CD4-positive, alpha-beta T cell treated with Interleukin-10 for 1 hour (primary cell): ENCODE measurements at places on chromosomes 12 and 14.
A peak's percentile ranks its signal among the peaks of the same experiment; 100 is the strongest.

- no peak for DNase-seq
Measured at GRCh38 chr14:100422556-100423316, 99.6 kb downstream of the SLC25A47 start.

DNA sequence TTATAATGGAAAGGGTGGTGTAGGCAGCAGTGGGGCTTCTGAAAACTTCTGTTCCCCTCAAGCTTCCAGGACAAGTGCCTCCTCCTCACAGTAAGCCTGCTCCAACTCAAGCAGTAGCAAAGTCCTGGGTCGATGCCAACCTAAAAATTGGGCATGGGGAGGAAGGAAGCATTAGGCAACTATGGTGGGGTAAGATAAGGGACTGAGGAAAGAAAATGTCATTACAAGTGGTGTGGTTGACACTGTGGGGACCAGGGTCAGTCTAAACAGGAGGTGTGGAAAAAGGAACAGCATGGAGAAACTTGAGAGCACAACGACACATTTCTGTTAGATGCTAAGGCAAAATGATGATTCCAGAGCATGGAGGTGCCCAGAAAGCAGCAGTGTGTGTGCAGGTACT is 34.9 kb downstream of the WIF1 start:
- DNase-seq, result no peak

DNA sequence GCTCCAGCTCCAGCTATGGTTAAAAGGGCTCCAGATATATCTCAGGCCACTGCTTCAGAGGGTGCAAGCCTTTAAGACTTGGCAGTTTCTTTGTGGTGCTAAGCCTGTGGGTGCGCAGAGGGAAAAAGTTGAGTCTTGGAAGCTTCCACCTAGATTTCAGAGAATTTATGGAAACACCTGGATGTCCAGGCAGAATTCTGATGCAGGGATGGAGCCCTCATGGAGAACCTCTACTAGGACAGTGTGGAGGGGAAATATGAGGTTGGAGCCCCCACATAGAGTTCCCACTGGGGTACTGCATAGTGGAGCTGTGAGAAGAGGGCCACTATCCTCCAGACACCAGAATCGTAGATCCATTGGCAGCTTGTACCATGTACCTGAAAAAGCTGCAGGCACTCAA is 69.9 kb downstream of the SDR9C7 start:
- no peak for DNase-seq

- no peak for DNase-seq
Measured at GRCh38 chr12:19298836-19299605, 140.3 kb upstream of the AEBP2 start.

DNA sequence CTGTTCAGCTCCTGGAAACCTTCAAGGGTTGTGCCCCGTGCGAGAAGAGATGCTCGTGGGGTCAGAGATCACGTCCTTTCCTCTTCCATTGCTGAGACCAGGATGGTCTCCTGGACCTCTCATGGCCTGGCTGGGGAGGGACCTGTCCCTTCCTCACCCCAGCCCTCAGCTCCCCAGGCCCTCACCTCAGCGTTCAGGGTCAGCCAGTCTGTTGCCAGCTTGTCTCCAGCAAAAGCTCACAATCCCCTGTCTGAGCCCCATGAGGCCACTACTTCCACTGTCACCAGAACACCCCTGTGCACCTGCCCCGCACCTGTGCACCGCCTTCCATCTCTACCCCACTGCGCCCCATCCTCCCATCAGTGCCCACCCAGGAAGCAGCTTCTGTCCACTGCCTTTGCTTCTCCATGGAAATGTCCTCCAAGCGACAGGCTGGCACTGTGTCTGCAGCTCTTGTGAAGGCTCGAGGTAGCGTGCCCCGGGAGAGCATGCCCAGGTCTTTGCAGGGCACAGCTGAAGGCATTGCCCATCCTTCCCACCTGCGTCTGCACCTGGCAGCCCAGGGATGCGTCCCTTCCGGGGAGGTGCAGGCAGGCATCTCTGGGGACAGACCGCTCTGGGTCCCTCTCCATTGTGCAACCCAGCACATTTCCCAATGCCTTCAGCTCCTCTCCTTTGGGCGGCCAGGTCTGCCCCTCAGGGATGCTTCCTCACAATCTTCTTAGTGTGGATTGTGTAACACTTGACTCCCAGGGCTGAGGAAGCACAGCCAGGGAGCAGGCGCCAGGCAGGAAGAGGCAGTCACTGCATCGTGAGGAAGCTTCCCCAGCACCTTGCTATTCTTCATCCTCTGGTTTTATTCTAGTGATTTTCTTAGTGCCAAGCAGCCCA is 179.6 kb downstream of the ADGRD1 start:
- no peak for DNase-seq

DNA sequence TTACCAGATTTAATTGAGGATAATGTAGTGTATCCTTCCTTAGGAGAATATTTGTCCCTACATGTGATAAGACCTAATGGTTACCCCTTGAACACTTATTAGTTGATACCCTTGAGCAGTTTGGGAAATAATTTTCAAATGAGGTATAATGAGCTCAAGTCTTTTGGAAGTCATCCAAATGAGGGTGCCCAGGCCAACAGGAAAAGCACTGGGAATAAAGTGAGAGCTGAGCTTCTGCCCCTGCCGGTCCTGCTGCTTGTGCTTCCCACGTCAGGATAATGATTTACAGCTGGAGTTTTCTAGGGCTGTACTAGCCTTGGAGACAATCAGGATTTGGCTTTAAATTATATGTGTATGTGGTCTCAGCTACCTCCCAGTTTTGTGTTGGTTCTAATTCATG is 178.8 kb upstream of the FRMD6 start:
- DNase-seq, result no peak

DNA sequence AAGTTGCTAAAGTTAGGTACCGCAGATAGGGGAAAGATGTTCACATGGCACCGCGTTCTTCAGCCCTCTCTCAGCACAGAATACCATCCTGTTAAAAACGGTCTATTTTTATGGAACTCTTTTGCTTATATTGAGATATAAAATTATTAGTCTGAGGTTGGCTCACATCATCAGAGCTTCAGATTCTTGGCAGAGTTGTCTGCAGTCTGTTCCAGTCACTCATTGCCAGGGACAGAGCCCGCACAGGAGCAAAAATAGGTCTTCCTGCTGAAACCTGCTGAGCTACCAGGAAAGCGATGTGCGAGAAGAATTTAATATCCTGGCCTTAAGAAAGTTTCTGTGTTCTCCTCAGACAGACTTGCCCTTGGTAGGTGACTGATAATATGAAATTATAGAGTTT is 249.8 kb downstream of the VRK1 start:
- no peak for DNase-seq

GRCh38 chr14:95296966-95297365 is 22.7 kb downstream of the CLMN start:
- no peak for DNase-seq

GRCh38 chr12:128450810-128451209 is 183.8 kb downstream of the TMEM132C start:
- no peak for DNase-seq

DNA sequence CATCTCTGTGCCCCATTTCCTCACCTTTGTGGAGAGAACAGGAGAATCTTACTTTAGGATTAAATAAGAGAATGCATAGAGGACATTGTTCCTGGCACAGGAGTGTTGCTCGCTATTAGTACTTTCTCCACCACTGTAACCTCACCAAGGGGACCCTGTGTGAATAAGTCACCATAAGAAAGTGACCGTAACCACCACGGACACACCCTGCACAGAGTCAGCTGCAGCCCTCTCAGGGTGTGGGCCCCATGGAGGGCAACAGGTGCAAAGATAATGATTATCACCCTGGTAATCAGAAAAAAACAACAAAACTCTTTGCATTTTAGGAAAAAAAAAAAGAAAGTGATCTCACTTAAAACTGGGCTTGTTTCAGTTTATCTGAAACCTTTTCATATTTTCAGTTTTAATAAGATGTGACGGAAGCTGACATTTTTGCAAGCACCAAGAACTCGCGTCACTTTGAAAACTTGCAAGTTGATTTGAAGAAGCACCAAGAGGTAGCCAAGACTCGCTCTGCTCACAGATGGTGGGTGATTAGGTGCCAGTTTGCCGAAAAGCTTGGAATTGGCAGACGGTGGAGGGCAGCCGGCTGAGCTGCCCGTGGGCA is 87.0 kb upstream of the VRK1 start:
- DNase-seq, result no peak

GRCh38 chr14:95023886-95024285 is 133.4 kb downstream of the DICER1 start:
- no peak for DNase-seq

- no peak for DNase-seq
Measured at GRCh38 chr12:128337431-128338170, 70.6 kb downstream of the TMEM132C start.

- DNase-seq, result no peak
Measured at GRCh38 chr12:57844709-57845477, 1.6 kb downstream of the CTDSP2 start.

DNA sequence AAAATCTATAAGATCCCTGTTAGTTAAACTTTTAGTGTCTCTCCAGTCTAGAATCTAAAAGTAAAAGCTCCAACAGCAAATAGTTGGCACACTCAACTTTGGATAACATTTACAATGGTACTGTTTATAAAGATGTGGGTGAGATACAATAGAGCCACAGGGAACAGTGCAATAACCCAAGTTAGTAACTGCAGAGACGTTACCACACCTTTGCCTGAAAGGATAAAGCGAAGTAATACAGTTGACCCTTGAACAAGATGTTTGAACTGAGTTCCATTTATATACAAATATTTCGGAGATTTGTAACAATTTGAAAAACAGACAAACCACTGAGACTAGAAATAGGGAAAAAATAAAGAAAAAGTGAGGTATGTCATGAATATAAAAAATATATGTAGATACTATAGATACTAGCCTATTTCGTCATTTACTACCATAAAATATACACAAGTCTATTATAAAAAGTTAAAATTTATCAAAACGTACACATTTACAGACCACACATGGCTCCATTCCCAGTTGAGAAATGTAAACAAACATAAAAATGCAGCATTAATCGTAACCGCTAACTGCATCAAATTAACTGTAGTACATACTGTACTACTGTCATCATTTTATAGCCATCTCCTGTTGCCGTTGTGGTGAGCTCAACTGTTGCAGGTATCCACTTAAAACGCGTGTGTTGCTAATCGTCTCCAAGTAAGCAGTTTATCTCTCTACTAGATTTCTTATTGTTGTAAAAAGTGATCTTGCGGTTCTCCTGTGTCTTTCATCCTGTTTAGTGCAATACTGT is 56.5 kb upstream of the HIF1A start:
- DNase-seq, result no peak

DNA sequence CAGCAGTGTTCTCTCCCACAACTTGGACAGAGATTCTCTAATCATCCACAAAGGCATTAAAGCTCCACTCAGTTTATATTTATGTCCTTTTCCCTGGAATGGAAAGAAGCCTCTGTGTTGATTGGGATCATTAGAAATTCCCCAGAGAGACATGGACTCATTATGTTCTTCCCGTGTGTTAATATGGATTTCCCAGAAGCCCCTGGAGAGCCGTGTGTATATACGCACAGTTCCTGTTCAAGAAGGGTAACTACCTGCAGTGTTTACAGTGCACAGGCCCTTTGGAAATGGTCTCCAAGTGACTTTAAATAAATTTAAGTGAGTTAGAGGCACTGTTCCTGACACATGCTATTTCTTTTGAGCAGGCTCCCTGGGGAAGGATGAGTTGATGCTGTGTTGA is 428.0 kb upstream of the TMTC1 start:
- DNase-seq, result no peak

DNA sequence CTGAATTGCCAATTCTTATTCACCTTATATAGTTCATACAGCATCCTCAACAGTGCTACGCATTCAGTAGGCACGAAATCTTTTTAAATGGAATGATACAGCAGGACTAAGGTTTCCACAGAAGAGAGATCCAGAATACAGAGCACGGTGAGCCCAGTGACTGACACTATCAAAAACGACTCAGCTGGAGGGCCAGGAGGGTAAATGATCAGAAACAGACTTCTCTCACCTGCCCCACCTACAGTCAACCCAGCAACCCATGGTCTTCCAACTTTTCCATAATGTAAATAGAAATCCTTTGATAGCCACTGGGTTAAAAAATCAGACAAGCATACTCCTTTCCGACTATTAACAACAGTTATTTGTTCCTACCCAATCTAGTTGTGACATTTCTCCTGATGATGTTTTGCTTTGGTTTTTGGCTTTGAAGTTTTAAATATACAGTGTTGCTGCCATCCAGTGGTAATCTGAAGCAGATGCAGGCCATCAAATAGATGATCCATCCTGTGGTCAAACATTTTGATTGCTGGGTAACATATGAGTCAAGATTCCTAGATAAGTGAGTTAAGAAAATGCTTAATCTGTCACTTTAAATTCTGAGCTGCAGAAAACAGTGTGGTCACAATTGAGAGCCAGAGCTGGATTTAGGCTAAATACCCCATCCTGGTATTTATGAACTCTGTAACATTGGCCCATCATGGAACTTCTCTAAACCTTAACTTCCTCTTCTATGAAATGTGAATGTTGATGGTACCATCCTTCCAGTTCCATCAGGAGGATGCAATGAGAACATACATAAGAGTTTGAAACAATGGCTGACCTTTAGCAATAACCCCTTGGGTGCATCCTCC is 42.0 kb downstream of the GPHB5 start:
- DNase-seq, result peak; percentile 33

DNA sequence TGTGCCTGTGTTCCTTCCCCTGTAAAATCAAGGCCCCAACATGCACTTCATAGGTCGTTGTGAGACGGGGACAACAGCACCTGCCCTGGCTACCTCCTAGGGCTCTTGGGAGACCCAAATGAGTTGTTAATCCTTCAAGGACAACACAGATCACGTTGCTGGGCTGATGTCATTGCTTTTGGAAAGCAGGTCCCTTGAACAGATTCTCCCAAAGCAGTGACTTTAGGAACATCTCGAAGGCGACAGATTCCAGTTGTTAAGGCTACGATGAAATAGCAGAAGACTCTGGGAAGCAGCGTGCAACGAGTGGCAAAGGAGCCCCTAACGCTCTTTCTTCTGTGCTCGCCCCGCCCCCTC is 26.2 kb upstream of the MAP1LC3B2 start:
- DNase-seq, result no peak

- DNase-seq, result no peak
Measured at GRCh38 chr14:101758913-101759593, 2.5 kb upstream of the PPP2R5C start.

- no peak for DNase-seq
Measured at GRCh38 chr12:6322969-6323339, 12.5 kb downstream of the PLEKHG6 start.

GRCh38 chr12:10753059-10753458 is 29.9 kb upstream of the YBX3 start:
- DNase-seq, result no peak

- DNase-seq, result peak; percentile 25
Measured at GRCh38 chr12:122834104-122834920, 945 bp upstream of the HIP1R start.

DNA sequence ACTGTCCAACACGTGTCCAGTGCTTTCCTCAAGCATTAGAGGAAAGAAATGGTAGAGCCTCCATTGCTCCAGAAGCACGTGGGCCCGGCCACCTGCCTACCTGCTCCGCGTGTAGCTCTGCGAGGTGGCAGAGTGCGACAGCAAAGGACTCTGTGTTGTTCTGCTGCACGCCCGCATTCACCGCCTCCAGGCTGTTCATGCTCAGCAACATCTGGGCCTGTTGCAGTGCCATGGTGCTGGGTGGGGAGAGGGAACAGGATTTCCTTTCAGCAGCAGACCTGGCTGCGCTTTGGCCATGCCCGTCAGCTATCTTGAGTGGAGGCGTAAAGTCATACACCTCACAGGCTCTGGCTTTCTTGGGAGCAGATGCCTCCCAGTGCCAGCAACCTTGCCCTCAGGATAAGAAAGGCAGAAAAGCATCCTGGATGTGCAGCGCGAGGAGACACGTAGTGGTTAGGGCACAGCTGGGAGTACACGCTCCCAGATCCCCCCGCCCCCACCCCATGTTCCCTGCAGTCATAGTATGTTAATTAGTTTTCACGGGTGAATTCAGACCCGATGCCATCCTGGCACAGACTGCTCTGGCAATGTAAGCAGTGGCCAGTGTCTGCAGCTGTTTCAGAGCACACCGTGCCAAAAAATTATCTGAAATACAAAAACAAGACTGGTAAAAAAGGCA is 25.1 kb downstream of the ANAPC5 start:
- no peak for DNase-seq
